ENCODE measurements at places on chromosomes 12 and 14.
A peak's percentile ranks its signal among the peaks of the same experiment; 100 is the strongest.

DNA sequence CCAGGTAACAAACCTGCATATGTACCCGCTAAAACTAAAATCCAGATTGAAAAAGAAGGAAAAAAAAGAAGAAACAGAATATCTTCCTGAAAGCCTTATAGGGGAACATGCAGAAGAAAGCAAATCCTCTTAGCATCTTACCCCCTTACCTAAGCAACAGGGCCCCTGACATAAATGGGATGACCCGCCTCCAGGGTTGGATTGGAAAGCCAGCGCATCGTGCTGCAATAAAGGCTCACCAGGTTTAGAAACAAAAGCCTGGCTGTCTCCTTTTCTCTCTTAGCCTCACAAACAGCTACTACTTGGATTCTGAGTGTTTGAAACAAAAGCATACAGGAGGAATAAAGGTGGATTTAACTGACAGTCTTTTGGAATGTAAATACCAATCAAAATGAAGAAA, 13.8 kb upstream of the ADCK1 start:
- no peak for DNase-seq

DNA sequence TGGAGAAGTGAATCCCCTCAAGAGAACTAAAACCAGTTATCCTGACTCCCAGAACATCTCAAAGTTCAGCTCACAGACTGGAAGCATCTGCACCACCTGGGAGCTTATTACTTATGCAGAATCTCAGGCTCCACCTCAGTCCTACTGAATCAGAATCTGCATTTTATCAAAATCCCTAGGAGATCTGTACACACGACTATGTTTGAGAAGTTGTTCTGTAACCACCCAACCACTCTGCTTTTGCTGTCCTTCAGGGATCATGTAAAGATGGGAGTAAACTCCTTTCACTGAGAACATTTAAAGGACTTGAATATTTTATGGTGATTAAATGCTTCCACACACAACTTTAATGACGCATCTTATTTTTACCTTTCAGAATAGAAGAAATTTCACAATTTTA, 98.0 kb downstream of the KIF21A start:
- DNase-seq: no peak

DNA sequence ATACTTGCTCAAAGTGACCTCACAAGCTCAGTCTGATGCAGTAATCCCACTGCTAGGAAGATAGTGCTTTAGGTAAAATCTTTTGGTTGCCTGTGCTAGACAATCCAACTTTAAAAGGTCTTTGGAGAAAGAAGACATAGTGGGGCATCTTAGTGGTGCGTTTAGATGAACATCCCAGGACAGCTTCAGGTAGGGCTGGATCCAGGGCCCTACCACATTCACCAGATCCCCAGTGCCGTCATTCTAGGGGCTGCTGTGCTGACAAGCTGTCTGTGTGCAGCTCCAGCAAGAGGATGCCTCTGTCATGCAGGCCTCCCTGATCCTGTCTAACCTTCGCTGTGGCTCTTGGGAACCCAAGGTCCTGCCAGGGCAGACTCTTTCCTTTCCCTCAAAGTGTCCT, 100.7 kb upstream of the EIF5 start:
- no peak for DNase-seq

- DNase-seq: no peak
Observed at GRCh38 chr12:132481345-132481744, 8.6 kb upstream of the FBRSL1 start.

DNA sequence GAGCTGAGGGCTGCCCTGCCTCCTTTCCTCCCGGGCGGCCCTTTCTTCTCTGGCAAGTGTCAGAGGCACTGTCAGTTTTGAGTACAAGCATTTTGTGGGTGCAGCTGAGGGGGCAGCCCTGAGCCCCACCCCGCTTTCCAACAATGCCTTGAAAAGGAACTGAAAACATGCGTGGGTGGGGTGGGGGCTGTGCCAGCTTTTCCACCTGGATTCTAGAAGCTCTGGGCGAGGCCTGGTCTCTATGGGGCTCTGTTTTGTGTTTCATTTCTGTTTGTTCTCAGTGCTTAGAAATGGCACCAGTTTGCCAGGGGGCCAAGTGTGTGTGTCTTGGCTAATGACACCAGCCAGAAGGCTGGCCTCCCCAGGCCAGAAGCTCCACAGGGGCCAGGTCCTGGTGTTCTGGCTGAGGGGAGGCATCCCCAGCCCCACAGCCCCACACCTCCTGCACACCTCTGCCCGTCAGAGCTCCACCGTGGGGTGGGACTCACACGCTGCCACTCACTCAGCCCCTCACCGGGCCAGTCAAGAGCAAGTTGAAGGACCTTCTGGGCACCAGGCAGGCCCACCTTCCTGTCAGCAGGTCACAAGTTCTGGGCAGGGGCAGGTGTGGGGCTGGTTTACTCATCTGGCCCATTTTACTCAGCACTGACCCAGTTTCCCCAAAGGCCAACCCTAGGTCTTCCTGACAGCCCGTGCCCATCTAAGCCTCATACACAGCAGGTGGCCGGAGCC, 155.1 kb downstream of the CALM1 start:
- no peak for DNase-seq

GRCh38 chr14:65012353-65012752, 25.7 kb downstream of the FNTB start:
- DNase-seq: no peak

GRCh38 chr14:45125754-45126153, 8.5 kb downstream of the FKBP3 start:
- DNase-seq: peak; percentile 6

GRCh38 chr12:6494968-6495367, 1.1 kb downstream of the NCAPD2 start:
- no peak for DNase-seq

GRCh38 chr12:92553389-92553788, 149.4 kb upstream of the PLEKHG7 start:
- no peak for DNase-seq

GRCh38 chr12:96774496-96775256, 132.4 kb upstream of the NEDD1 start:
- DNase-seq: no peak

- no peak for DNase-seq
Observed at GRCh38 chr14:103830511-103831270, 16.7 kb downstream of the PPP1R13B start.

- peak; percentile 71 for DNase-seq
Observed at GRCh38 chr12:11855983-11856374, 206.5 kb downstream of the ETV6 start.

- no peak for DNase-seq
Observed at GRCh38 chr14:68539241-68539737, 253.6 kb downstream of the ZFP36L1 start.

DNA sequence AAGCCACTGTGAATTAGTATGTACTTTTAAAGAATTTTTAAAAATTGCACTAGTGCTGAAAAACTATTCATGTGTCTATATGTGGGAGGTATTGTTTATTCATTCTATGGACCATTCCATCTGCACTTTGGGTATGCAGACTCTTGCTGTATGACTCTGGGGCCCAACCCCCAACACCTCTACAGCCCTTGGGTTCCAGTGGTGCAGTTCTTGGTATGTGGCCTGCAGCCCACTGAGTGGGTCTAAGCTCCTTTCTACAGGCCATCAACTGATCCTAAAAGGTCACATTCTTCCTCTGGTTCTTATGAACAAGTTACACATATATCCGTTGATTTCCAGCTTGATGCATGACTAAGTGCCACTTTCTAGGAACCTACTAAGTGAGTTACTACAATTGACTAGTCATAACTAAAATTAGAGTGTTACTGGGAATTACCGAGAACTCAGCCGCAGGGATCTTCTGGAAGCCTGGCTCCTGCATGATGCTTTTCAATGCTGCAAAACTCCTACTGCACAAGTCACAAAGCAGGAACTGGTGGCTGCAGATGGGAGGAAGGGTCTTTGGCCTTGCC, 62.4 kb upstream of the MED13L start:
- DNase-seq: no peak

- DNase-seq: no peak
Observed at GRCh38 chr14:77245820-77246219, 25.2 kb downstream of the NGB start.

DNA sequence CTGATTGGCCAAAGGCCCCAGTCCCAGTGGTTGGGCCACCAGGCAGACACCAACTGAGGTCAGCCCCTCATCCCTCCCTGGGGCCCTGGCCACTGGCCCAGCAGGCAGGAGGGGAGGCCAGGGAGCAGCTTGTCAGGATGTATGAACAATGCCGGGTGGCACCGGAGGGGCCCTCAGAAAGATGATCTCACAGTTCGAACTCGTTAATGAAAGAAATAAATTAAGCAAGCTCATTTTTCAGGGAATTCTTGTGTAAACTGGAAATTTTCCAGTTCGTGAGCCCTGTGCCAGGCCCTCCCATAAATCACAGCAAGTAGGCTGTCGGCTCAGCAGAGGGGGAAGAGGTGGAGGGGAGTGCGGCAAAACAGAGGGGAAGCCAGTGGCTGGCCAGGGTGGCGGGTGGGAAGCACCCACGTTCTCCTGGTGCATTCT, 177.0 kb upstream of the VASH1 start:
- DNase-seq: no peak

GRCh38 chr12:52617403-52617785, 965 bp downstream of the KRT73 start:
- DNase-seq: no peak

- no peak for DNase-seq
Observed at GRCh38 chr14:91743305-91743653, 11.4 kb upstream of the CATSPERB start.

DNA sequence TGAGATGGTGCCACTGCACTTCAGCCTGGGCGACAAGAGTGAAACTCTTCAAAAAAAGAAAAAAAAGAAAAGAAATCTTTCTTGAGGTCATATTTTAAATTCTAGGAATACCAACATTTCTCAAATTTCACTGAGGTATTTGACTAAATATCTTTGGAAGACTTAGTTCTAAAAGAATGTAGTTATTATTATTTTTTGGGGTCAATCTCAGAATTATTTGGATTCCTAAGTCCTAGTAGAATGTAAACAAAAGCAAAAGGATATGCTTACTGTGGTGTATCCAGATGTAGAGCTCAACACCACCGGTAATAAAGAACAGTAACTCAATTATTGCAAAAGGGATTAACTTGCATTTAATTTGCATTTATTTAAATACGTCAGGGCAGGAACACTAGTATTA, 25.0 kb downstream of the PRICKLE1 start:
- no peak for DNase-seq

DNA sequence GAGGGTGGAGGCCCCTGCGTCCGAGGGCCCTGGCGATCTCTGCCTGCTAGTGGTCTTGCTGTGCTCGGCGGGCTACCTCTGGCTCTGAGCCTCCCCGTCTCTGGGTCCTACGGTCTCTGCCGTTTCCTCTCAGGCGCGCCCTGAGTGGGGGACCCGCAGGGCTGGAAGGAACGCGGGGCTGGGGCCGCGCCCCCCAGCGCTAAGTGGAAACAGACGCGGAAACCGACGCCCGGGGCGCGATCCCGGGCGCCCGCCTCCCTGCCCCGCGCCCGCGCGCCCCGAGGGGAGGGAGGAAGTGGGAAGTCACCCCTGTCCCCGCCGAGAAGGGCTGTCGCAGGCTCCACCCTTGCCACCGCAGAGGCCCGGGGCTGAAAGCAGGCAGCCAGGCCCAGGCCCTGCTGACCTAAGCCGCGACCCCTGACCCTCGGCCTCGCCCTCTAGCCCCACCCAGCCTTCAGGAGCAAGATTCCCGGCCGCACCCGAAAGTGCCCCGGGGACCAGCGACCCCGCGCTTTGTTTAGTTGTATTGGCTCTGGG, 831 bp downstream of the CRIP1 start:
- peak; percentile 47 for DNase-seq

- peak; percentile 29 for DNase-seq
Observed at GRCh38 chr12:98002887-98003493, 512.4 kb upstream of the TMPO start.

DNA sequence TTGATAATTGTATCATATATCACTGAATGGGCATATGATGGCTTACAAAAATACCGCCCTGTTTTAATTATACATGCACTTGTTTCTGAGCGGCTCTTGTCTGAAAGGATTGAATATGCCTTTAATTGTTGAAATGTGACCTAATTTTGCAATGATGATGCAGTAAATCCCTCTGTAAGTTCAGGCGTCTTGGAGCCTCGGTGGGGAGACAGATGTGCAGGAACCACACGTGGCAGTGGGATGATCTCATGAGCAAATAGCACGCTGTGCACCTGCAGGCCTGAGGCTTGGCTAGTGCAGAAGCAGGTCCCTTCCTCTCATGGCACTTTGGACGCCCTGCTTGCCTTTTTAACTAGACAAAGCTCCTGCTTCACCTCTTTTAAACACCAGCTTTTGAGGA, 49.3 kb upstream of the ASPG start:
- no peak for DNase-seq

DNA sequence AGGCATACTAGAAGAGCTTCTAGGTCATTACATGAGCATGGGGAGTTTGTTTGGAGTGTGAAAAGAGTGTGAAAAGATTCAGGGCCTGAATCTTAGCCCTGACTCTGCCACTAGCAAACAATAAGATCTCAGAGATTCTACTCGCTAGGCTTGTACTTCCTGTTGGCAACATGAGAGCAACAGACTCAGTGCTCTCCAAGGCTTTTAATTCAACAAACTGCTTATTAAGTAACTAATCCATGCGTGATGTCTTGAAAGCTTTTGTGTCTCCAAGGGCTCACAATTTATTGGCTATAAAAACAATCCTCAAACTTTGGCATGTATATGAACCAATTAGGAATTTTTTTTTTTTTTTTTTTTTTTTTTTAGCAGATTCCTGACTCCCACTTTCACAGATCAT, 105.1 kb downstream of the STXBP6 start:
- DNase-seq: no peak

DNA sequence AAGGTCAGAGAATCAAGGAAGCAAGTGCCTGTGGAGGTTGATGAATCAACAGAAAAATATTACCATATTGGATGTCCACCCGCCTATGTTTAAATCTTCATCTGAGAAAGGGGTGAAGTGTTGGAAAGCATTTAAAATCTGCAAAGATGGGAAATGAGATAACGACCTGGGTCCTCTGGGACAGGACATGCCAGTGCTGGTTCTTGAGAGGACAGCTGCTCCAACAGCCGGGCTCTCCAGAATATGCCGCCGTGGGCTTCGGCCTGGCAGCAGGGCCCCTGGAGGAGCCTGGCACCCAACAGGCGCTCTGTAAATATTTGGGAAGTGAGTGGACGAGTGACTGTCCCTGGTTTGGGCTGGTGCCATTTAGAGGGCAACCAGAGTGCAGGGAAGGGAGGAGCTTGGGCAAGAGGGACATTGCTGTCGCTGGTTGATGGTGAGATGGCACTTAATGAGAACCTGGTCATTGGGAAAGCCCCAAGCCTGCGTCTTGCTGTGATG, 129.9 kb downstream of the KCNA5 start:
- DNase-seq: no peak

DNA sequence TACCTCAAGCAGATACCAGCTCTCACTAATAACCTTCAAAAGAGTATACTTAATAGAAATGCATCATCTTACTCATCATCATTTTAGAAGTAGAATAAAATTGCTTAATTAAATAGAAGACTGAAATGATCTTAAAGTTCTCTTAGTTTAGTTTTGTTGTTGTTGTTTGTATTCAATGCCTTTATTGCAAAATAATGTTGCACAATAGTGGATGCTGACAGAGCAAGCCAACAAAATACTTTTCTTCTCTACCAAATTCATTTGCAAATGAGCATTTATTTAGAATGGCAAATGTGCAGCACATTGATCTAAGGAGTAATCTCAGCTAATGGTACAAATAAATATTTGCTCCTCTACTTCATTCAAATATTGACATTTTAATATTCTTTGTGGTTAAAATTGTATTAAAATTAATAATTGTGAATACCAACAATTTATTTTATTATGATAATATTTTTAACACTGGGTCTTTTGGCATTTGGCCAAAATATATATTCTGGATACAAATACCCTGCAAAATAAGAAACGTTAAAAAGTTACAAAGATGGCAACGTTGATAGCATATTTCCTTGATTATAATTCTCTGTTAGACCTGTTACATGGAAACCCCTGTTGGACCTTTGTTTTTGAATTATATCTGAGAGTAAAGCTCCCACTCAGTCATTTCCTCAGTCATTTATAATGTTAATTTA, 496.1 kb downstream of the RERGL start:
- no peak for DNase-seq
